ENCODE measurements at places on chromosomes 2 and 18.

DNA sequence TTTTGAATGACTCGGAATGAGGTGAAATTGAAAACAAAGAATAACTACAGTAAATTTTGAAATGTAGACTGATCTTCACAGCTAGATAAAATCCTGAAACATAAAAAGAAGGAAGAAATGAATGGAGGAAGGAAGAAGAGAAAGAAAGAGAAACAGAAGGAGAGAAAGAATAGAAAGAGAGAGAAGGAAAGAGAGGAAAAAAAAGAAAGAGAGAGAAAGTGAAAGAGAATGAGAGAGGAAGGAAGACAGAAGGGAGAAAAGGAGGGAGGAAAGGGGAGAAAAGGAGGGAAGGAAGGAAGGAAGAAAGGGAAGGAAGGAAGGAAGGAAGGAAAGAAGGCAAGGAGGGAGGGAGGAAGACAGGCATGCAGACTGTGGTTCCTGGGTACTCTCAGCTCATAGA lies 982.6 kb downstream of the BCL11A start:
- DNase-seq, result no peak

DNA sequence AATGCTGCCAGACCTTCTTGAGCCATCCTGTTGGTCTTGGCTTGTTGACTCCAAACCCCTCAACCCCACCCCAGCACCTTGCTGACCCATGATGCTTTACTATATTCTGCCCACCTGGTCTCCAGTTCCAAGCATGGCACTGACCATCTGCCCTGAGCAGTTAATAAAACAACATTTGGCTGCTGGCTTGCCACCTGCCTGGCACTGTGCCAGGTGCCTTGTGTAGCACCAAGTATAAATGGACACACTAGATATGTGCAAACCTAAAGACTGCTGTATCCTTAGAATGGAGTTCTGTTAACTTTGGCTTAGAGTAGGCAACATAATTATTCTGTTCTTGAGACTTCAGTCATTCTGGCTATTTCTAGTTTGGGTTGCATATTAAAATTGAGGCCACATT lies 91.4 kb downstream of the ACSL3 start:
- no peak for DNase-seq

- DNase-seq, result no peak
Observed at GRCh38 chr2:54957321-54957999, 92.8 kb downstream of the RTN4 start.

DNA sequence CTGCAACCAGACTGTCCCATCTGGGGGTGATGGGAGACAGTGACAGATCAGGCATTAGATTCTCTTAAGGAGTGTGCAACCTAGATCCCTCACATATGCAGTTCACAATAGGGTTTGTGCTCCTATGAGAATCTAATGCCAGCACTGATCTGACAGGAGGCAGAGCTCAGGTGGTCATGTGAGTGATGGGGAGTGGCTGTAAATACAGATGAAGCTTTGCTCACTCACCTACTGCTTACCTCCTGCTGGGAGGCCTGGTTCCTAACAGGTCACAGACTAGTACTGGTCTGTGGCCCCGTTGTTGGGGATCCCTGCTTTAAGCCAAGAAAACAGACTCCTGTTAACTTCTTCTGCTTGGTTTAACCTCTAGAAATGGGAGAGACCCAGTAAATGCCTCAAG lies 3.2 kb downstream of the CYP27A1 start:
- no peak for DNase-seq

GRCh38 chr2:165876269-165876668 lies 77.3 kb downstream of the TTC21B start:
- DNase-seq, result no peak

DNA sequence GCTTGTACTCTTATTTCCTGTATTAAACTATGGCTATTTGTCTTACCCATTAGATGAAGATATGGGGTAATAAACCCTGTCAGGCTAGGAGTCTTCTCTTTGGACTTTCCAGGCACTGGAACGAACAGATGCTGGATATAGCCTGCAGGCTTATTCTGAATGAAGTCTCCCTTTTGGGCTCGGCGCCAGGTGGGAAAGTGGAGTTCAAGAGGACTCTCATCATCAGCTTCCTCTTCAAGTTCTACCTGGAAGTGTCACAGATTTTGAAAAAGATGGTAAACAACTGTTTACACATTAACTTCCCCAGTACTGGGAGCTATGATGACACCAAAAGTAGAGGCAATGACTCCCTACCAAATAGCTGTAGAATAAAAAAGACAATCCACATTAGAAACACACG lies 27.9 kb downstream of the AOX1 start:
- DNase-seq, result no peak

DNA sequence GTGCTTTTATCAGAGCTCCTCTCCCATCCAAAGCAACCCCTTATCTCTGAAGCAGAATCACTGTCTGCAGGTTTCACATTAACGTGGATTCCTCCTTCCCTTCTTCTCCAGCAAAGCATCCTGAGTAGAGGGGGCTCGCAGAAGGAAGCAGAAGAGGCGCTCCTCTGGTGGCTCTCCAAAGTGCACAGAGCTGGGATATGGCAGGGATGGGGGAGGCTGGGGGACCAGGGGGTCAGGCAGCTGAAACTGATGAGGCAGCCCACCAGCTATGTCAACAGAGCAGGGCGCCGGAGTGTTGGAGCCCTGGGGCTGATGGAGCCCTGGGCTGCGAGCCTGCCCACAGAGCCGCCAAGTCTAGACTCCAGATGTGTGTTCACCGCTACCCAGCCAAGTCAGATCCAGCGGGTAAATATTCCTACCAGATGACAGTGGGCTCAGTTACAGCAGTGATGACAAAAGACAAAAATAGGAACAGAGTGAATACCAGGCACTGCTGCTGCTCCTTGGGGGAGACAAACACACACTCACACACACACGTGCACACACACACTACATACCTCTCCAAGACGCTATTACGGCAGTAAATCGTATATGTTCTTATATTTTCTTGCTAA lies 678.3 kb upstream of the ID2 start:
- DNase-seq, result no peak

DNA sequence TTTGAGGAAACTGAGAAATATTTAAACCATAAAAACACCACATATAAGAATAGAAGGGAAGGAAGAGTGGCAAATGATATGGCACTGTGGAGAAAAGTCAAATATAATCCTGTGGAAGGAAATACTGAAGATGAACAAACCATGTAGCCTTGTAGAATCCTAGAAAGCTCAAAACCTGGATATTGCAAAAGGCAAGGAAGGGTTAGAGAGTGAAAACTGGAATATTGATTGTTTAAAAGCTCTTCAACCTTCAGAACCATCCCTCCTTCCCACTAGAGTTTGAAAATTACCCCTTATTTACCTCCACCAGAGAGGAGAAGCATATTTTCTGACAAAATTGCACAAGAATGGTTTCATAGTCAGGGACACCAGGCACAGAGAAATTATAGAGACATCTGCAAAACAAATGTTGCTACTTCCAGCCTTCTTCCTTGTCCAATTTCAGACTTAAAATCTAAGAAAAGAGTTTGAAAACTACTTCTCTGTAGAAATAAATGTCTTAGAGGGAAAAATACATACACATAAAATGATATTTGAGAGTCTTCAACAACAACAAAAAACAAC lies 48.0 kb downstream of the ANTXR1 start:
- DNase-seq, result no peak

GRCh38 chr2:223010641-223011040 lies 41.3 kb upstream of the KCNE4 start:
- DNase-seq, result no peak

DNA sequence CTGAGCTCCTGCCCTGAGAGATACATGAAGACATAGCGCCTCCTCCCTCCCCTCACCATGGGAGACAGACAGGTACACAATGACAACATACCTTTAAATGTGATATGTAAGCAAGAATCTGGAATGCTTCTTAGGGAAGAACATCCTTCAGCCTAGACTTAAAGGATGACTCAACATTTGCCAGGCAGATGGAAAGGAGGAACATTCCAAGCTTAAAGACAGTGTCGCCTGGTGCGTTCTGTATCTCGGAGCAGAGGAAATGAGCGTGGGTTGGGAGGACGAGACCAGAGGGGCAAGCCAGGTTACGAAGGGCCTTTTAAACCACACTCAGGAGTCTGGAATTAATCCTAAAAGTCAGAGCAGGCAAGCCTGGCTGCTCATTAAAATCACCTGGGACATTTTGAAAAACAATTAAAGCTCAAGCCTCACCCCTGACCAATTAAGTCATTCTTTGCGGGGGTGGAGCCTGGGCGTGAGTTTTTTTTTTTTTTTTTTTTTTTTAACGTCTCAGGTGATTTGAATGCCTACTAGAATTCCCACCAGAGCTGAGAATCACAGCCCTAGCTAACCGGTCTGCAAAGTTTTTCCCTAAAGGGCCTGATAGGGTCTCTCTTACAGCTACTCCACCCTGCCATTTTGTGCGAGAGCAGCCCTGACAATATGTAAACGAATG lies 131.2 kb upstream of the SEC11C start:
- no peak for DNase-seq

DNA sequence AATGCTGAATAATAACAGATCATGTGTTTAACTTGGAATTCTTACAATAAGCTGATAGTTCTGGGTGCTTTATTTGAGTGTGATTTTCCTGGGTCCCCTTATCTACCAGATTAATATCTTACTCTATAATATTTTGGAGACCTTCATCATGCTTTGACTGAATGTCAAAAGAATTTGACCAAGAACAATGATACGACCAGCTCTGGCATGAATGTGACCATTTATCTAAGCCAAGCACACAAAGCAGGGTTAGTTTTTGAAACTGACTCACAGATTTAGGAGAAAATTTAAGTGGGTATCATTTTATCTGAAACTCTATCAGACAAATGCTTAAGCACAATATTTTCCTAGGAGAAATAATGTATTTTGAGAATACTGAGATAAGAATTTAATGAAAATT lies 677.0 kb downstream of the NYAP2 start:
- DNase-seq, result no peak

DNA sequence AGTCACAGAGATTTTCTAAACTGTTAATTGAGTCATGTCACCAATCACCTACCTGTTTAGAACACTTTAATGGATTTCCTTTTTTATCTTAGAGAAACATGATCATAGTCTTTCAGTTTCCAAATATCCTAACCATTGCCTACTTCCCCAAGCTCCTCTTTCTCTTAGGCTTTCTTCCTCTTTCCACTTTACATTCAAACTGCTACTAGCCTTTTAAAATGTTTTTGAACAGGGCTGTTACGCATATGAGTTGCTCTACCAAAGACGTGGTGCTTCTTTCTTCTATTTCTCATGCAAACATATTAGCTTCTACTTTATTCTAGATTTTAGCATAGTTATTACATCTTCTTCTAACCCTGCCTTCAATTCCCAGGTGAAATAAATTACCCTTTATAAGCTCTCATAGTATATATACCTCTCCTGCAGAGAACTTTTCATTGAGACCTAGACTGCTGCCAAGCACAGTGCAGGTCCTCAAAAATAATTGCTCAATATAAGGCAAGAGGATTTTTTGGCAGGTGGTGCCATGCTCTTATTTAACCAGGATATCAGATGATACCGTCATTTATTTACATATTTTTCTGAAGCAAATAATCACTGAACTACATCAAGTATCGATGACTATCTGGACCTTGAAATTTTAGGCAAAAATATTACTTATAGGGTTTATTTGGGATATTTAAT lies 937.1 kb downstream of the TSN start:
- no peak for DNase-seq

DNA sequence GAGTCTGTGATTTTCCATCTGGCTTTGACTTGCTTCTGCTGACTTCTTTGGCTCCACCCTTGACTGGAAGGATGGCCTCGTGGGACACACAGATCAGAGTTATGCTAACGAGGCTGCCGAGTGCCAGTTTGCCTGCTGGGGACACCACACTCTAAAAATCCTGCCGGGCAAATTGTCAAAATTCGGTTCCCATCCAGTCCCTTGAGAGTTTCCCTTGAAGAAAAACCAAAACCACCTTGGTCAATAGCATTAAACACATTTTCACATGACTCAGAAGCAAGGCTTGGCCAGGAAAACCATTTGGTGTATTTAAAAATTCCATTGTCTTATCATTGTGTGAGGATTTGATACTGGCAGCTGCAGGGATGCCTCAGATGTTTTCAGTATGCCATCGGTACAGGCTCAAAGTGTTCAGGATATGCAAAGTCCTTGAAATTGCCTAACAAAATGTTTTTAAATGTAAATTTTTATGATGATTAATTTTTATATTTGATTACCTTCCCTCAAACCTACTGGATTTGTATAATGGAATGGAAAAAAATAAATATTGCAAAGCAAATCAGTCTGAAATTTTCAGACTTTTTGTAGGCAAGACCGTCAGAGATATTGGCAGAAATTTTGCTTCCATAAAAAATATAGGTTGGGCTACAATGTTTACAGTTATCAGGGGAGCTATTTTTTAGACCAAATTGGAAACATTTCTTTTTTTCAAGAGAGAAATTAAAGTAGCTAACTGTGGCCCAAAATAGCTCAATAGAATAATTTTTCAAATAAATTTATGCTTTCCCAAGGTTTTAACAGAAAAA lies 41.6 kb downstream of the KCNE4 start:
- DNase-seq, result no peak

- no peak for DNase-seq
Observed at GRCh38 chr2:28201671-28202180, 190.9 kb upstream of the FOSL2 start.

- DNase-seq, result no peak
Observed at GRCh38 chr2:237092920-237093781, 7.5 kb downstream of the COPS8 start.

DNA sequence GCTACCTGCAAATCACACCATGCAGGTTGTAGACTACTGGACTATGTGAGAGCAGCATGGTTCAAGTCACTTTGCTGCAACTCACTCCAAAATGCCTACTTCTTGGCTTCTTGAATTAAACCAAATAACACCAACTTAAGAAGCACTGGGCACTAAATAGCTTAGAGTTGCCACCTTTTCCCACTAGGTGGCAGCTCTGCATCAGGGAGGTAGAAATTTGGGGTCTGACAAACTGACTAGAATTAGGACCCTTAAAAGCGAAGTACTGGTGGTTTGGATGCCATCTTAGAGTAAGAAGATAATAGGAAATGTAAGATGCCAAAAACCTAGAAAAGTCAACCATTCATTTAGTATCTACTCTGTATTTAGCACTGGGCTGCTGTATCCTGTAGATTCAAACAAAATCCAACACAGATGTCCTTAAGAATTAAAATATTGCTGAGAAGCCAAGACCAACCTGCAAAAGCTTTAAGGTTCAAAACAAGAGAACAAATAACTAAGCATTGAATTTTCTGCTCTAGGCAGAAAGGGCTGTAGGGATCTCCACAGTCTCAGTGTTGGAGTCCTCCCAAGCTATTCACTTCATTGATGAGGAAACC lies 65.5 kb downstream of the CCBE1 start:
- DNase-seq, result no peak

GRCh38 chr2:36530983-36531354 lies 67.0 kb downstream of the FEZ2 start:
- DNase-seq, result no peak

GRCh38 chr2:127133793-127134192 lies 26.8 kb upstream of the BIN1 start:
- no peak for DNase-seq

DNA sequence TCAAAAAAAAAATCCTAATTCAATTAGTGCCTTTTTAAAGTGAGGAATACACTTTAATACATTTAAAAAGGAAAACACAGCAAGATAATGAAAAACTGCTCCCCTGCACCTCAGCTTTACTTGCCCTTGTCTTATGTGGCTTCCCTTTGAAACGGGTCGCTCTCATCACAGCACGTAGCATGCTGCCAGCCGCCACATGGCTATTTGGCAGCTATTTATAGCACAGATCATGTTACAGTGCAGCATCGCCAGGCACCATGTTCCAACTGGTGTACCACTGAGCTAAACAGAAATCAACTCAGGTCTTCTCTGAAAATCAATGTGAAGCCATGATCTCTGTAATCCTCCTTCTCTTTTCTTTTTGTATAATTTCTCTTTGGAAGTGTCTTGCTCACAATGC lies 65.1 kb downstream of the TMEM182 start:
- no peak for DNase-seq

All from cortex of kidney (tissue), 1 donor.